T-helper 17 cell (primary cell): ENCODE measurements at places on chromosomes 3 and 15. TPM values are rescaled to one million over a fixed set of nuclear protein-coding genes. Genes with fewer than 3 reads are reported as not detected.
A peak's percentile ranks its signal among the peaks of the same experiment; 100 is the strongest.

GRCh38 chr15:73273181-73274002, 95.4 kb downstream of the HCN4 start:
- peak; percentile 10 for DNase-seq

RAB43 gene
- total RNA-seq, result 33.7 TPM

DNA sequence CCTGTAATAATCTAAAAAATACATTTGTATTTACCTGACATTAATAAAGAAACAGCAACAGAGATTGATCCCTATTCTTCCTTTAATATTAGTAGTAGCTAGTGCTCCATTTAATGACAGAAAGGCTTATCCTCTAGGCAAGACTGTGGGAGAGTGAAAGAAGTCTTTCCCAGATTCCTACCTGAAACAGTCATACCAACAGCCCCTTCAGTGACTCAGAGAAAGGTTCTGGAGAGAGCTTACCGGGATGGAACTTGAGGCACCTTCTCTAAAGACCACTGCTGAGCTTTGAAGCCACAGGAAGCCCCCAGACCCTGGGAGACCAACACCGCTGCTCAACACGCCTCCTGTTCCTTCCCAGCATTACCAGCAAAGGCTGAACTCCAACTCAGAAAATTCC, 66.9 kb upstream of the FGF12 start:
- no peak for DNase-seq

DNA sequence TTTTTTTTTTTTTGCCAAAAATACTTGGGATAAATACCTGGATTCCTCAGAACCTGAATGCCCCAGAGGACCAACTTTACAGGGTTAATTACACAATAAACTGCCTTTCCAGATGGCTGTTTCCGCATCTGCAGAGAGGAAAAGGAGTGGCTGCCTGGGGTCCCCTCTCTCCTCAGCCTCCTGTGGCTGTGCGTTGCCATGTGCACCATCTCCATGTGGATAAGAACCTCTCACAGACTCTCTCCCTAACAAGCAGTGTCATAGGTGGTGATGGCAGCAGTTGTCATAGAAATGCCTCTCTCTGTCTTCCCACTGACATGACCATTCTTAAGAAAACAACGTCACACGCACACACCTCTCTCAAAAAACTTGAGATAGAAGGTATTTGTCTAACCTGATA, 179.4 kb downstream of the RPLP1 start:
- DNase-seq, result no peak

TTBK2 gene
- 15.1 TPM for total RNA-seq

SNTN gene
- not detected for total RNA-seq

DNA sequence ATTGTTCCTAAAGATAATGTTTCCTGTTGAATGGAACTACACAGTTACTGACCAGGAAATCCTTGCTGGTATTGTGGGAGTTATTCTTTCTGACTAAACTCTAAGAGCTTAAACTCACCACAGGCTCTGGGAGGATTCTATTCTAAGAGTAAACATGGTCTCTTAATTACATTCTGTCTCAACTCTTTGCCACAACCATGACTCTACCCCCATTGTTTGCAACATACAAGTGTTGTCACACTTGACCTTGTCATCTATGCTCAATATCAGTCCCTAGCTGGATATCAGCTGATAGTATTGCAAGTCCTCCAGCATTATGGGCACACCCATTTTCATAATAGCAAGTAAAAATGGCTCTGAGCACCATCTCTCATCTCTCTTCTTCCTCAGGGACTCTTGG, 29.6 kb upstream of the SECISBP2L start:
- no peak for DNase-seq

- DNase-seq, result no peak
Measured at GRCh38 chr3:131242201-131242600, 139.4 kb upstream of the NUDT16 start.

GRCh38 chr3:85074003-85074402, 115.2 kb downstream of the CADM2 start:
- no peak for DNase-seq

SEMA7A gene
- 2.2 TPM for total RNA-seq

TRH gene
- total RNA-seq, result not detected

FHIT gene
- 28.6 TPM for total RNA-seq

GRCh38 chr3:38960953-38961622, 90.7 kb downstream of the SCN11A start:
- no peak for DNase-seq

GRCh38 chr3:116630494-116630893, 79.1 kb upstream of the TUSC7 start:
- DNase-seq, result no peak

GRCh38 chr15:33309602-33310276, 1.0 kb upstream of the RYR3 start:
- no peak for DNase-seq

- no peak for DNase-seq
Measured at GRCh38 chr3:41600616-41601015, 361.3 kb downstream of the ULK4 start.

DNA sequence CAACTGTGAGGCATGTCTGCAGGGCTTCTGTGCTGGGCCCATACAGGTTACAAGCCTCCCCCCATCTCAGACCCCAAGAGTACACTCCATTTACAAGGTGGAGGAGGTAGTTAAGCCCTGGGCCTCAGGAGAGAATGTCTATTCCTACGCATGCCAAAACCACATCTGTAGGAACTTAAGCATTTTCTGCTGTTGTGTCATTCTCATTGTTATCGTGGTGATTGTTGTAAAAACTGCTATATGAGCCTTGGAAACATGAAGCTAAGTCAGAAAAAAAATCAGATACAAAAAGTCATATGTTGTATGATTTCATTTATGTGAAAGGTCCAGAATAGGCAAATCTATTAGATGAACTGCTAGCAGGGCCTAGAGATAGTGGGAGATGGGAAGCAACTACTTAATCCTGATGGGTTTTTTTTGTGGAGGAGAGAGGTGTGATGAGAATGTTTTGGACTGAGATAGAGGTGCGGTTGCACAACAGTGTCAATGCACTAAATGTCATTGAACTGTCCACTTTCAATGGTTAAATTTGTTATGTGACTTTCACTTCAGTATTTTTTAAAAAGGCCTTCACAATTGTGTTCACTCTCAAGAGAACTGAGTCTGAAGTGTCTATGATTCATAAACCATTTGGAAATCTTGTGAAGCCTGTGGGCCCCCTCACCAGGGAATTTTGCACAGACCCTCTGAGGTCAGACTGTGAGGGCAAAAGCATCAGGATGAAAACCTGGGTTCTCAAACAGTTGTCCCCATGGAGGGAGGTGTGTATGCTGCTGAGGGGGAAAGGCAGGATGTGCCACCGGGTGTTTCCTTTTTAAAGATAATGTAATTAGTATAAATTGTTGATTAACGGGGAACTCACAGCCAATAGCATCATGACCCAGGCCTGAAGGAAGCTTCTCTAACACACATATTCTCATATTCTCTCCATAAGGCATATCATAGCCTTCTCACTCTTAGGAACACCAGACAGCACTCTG, 3.2 kb downstream of the RTP3 start:
- no peak for DNase-seq

CLDN1 gene
- not detected for total RNA-seq

IL5RA gene
- 3.7 TPM for total RNA-seq

DNA sequence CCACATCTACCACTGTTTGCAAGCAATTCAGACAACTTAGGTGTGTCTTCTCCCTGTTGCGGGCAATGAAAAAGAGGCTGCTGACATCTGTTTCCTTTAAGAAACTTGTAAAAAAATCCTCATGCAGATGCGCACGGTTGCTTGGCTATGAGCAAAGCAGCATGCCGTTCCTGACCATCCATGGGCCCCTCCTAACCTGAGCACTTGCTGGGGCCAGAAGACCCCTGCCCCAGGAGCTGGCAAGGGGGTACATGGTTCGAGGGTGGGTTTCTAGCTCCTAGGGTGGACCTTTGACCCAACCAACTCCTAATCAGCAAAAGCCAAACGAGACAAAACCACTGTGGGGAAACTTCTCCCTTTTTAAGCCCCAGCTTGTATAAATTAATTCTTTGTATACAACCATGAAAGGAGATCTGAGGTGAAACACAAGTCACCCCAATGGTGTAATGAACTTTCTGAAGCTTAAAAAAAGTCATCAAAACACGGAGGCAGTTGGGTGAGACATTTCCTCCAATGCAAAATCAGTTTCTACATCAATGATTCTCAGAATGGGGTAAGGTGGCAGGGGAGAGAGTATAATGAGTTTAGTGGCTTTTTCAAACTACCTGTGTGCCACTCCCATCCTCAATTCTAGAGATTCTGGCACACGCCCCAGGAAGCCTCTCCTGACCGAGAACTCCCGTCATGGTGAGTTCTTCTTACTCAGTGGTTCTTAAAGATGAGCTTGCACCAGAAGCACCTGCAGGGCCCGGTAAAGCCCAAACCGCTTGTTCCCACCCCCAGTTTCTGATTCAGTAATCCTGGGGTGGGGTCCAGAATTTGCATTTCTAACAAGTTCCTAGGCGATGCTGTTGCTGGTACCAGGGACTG, 44.1 kb downstream of the CPN2 start:
- DNase-seq, result no peak

PLCL2 gene
- 53.5 TPM for total RNA-seq

DLL4 gene
- total RNA-seq, result not detected

DNA sequence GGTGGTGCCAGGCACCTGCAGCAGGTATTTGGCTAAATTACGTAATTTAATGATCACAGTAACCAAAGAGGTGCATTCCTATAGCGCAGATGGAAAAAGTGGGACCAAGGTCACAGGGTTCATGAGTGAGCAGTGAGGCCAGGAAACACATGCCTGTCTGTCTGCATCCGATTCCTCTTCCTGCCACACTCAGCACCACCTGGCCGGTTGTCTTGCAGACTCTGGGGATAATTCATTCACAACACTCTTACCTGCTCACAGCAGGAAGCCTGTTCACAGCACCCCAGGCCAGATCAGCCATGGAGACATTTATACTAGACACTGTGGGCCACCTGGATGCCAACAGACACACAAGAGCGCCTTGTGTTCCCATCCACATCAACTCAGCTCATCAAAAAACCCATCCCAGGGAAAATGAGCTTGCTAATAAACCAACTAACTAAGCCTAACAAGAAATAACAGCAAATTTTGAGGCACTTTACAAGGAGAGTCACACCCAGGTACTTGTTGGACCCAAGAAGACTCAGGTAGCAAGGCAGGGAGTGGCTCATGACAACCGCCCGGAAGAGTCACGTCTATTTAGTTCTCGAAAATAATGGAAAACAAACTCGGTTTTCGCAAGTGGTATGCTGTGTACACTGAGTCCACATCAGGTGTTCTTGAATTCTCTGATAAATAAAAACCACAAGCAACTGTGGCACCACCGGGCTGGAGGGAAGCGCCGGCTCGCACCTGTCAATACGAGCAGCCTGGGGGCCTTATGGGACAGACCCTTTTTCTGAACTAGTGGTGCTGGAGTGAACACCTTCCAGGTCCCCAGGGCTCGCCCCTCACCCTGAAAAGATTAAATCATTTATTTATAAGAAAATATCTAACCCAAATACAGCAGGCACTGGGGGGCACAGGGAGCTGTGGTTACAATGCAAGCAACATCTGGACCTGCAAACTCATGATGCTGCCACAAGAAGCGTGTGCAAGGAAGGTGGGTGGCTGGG, 40.5 kb downstream of the FAM174B start:
- DNase-seq, result no peak

DNA sequence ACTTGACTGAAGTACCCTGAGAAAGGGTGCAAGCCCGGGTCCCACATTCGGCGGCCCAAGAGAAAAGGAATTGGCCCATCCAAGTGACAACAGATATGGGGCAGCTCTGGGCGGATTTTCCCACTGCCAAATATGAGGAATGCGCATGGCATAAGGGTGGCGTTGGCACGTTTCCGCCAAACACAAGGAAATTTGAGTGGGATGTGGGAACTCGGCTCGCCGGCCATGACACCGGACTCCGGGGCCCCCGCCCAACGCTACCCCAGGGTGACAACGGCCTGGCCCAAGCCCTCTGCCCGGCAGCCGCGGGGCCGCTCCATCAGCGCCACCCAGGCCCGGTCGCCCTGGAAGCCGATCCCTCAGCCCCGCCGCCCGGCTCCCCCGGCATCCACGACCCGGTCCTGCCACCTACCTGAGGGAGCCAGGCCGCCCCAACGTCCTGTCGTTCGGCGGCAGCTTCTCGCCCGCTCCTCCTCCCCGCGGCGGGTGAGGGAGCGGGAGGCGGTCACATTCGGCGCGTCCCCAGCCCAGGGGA, 449 bp downstream of the RAF1 start:
- peak; percentile 57 for DNase-seq

HOMER2 gene
- total RNA-seq, result 5.8 TPM

DNA sequence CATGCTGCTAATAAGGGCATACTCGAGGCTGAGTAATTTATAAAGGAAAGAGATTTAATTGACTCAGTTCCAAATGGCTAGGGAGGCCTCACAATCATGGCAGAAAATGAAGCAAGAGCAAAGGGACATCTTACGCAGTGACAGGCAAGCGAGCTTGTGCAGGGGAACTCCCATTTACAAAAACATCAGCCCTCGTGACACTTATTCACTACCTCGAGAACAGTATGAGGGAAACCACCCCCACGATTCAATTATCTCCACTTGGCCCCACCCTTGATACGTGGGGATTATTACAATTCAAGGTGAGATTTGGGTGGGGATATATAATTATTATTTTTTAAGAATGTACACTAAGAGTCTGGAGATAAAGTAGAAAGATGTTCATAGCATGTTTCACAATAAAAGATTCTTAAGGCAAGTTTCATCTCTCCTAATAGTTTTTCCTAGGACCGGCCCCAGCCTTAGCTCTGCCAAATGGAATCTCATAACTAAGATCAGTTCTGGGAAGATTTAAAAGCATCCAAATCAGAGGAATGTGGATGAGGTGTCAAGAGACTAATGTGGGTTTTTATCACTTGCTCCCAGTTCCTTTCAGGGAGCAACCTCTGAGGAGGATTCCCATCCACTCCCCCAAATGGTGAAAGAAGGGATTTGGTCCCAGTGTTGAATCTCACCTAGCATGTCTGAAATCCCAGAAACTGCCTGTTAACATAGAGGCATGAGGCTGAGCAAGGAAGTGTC, 221.0 kb downstream of the ZMAT3 start:
- DNase-seq, result no peak

GRIP2 gene
- 0.10 TPM for total RNA-seq

DNA sequence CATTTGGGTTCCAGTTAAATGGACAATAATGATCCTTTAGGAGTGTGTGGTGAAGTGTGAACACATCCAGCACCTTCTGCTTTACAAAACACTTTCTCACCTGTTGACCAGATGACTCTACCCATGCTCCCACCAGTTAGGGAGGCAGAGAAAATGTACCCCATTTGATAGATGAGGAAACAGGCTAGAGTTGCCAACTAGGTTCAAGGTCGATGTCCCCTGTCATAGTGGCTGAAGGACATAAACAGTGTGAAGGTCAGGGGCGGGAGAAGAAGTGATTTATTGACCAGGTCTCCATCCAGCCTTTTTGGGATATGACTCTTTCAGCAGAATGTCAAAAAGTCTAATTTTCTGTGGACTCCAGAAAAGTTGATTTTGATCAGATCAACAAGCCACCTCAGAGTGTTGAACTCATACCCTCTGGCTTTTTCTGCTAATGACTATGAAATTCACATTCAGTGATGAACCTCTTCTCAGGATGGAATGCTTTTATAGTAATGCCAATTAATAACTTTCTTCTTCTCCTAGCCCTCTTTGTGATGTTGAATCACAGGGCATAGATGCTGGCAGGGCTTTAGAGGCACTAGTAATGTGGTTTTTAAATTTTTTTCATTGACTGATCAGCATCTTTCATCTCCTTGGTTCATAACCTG, 57.5 kb downstream of the CPN2 start:
- DNase-seq, result no peak

GRCh38 chr3:25151903-25152295, 276.2 kb upstream of the RARB start:
- no peak for DNase-seq

- no peak for DNase-seq
Measured at GRCh38 chr3:184693011-184693975, 18.6 kb downstream of the MAGEF1 start.
